Large intestine (tissue), 12 donors: ENCODE measurements at places on chromosomes 5 and 9. TPM values are rescaled to one million over a fixed set of nuclear protein-coding genes. Genes with fewer than 3 reads are reported as not detected.

The NELFB gene
- 45.9 TPM for polyA plus RNA-seq

The PLPPR1 gene
- 0.87 TPM for polyA plus RNA-seq

The PCDHB4 gene
- polyA plus RNA-seq: 1.6 TPM

The TCF7 gene
- polyA plus RNA-seq: 9.7 TPM

The GAPT gene
- 0.57 TPM for polyA plus RNA-seq

The TLR4 gene
- 6.2 TPM for polyA plus RNA-seq

The ANGPTL2 gene
- polyA plus RNA-seq: 15.5 TPM

The MYMK gene
- polyA plus RNA-seq: 0.13 TPM

The PDLIM4 gene
- 17.9 TPM for polyA plus RNA-seq

GRCh38 chr5:160398806-160399205 is 1.0 kb downstream of the FAM200C start:
- no peak overlapping the region for H3K27ac ChIP-seq
- no peak for DNase-seq
- no peaks in the 10 kb centered on the region for H3K27me3 ChIP-seq
- H3K36me3 ChIP-seq: peaks cover 16% of the 10 kb centered on the region
- H3K4me3 ChIP-seq: peak overlapping the region; percentile 71
- H3K4me1 ChIP-seq: no peaks in the 10 kb centered on the region

GRCh38 chr5:151238303-151238741 is 14.4 kb upstream of the CCDC69 start:
- H3K4me1 ChIP-seq: peaks cover 9% of the 10 kb centered on the region
- H3K4me3 ChIP-seq: no peak overlapping the region
- no peak overlapping the region for H3K27ac ChIP-seq

DNA sequence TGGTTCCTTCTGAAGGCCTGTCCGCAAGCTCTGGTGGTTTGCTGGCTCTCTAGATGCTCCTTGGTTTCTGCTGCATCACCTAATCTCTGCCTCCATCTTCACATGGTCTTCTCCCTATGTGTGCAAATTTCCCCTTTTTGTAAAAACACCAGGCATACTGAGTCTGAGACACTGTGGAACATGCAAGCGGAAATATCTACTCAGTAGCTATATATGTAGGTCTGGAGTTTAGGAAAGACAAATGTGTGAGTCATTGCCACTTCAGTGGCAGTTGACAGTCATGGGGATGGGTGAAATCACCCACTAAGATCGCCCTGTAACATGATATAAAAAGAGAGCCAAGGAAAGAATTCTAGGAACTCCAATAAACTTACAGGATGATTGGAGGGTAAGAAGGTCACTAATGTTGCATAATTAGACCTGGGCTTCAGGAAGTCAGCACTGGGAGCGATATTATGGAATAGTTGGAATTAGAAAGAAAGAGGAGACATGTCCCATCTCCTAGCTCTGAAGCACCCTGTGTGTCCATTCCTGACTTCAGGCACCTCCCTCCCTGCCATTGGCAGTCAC is 22.7 kb upstream of the UBLCP1 start:
- H3K36me3 ChIP-seq: no peaks in the 10 kb centered on the region
- H3K27me3 ChIP-seq: peaks cover 4% of the 10 kb centered on the region

- no peak for DNase-seq
- no peaks in the 10 kb centered on the region for H3K36me3 ChIP-seq
- no peak overlapping the region for H3K4me3 ChIP-seq
- H3K4me1 ChIP-seq: no peaks in the 10 kb centered on the region
- H3K27ac ChIP-seq: no peak overlapping the region
Measured at GRCh38 chr9:114754581-114754980, 51.3 kb downstream of the TNFSF15 start.

DNA sequence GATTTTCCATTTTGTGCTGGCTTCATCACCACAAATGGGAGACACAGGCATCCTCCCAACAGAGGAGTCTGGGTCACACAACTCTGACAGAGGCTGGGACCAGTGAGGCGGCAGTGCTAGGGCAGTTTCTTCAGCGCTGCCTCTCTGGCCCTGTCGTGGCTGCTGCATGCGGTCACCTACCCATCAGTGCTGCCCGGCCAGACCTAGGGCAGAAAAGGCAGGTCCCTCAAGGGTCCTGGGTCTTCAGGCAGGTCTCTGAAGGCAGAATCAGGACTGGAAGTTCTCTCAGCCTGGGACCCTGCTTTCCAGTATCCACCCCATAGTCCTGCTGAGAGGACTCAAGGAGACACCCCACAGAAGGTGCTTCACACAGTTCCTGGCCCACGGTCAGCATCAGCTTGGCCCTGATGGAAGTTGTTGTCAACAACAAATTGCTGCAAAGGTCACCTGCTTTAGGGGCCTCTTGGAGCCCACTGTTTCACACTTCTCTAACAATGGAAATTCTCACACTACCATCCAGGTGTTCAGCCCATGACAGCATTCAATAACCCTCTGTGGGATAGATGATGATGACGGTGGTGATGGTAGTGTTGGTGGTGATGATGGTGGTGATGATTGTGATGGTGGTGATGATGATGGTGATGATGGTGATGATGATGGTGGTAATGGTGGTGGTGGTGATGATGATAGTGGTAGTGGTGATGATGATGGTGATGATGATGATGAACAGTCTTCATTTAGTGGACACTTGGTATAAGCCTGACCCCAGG is 146.4 kb upstream of the PPP1R26 start:
- no peaks in the 10 kb centered on the region for H3K27me3 ChIP-seq
- H3K27ac ChIP-seq: no peak overlapping the region
- no peak overlapping the region for H3K4me3 ChIP-seq
- H3K36me3 ChIP-seq: no peaks in the 10 kb centered on the region

- no peaks in the 10 kb centered on the region for H3K36me3 ChIP-seq
- DNase-seq: no peak
- H3K27ac ChIP-seq: no peak overlapping the region
- H3K4me1 ChIP-seq: no peaks in the 10 kb centered on the region
- no peak overlapping the region for H3K4me3 ChIP-seq
Measured at GRCh38 chr5:16965581-16965980, 29.5 kb upstream of the MYO10 start.

DNA sequence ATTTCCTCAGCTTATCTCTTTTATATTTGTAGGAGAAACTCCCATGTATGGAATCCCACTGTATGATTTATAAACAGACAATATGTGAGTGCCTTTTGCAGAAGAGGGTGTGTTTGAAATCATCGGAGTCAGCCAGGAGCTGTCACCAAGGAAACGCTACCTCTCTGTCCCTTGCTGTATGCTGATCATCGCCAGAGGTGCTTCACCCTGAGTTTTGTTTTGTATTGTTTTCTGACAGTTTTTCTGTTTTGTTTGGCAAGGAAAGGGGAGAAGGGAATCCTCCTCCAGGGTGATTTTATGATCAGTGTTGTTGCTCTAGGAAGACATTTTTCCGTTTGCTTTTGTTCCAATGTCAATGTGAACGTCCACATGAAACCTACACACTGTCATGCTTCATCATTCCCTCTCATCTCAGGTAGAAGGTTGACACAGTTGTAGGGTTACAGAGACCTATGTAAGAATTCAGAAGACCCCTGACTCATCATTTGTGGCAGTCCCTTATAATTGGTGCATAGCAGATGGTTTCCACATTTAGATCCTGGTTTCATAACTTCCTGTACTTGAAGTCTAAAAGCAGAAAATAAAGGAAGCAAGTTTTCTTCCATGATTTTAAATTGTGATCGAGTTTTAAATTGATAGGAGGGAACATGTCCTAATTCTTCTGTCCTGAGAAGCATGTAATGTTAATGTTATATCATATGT is 18.0 kb upstream of the CTSL start:
- H3K27ac ChIP-seq: no peak overlapping the region
- DNase-seq: no peak
- peaks cover 19% of the 10 kb centered on the region for H3K36me3 ChIP-seq
- H3K4me3 ChIP-seq: no peak overlapping the region
- H3K4me1 ChIP-seq: peaks cover 28% of the 10 kb centered on the region

DNA sequence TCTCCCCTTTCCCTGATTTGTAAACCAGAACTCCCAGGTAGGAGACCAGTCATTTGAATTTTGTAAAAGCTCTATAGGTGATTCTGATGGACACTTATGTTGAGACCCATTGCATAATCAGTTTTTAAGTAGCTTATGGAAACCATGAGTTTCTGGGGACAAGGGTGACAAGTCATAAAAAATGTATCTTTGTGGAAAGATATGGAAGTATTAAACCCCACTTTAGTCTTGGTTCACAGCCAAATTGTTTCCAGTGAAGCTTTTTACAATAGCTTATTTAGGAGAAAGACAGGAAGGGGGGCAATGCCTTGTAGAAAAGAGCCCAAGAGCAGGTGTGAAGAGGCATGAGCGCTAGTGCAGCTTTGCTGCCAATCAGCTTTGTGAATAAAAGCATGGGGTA is 453 bp upstream of the CCL28 start:
- H3K27ac ChIP-seq: no peak overlapping the region
- no peak overlapping the region for H3K4me3 ChIP-seq
- H3K4me1 ChIP-seq: peaks cover 10% of the 10 kb centered on the region

- no peak overlapping the region for H3K27ac ChIP-seq
- H3K4me3 ChIP-seq: no peak overlapping the region
- DNase-seq: no peak
- peaks cover 22% of the 10 kb centered on the region for H3K4me1 ChIP-seq
- no peaks in the 10 kb centered on the region for H3K27me3 ChIP-seq
Measured at GRCh38 chr5:132283423-132284043, 10.7 kb upstream of the SLC22A4 start.

- no peaks in the 10 kb centered on the region for H3K36me3 ChIP-seq
- no peak overlapping the region for H3K27ac ChIP-seq
- no peak for DNase-seq
- H3K4me3 ChIP-seq: peak overlapping the region; percentile 41
- H3K4me1 ChIP-seq: peaks cover 5% of the 10 kb centered on the region
Measured at GRCh38 chr5:159097784-159098602, 1.7 kb downstream of the EBF1 start.

GRCh38 chr9:129320575-129321285 is 142.7 kb upstream of the IER5L start:
- H3K27me3 ChIP-seq: no peaks in the 10 kb centered on the region
- peak overlapping the region; percentile 37 for H3K4me3 ChIP-seq
- peaks cover 27% of the 10 kb centered on the region for H3K4me1 ChIP-seq
- peak overlapping the region; percentile 70 for H3K27ac ChIP-seq
- peak; percentile 73 for DNase-seq

DNA sequence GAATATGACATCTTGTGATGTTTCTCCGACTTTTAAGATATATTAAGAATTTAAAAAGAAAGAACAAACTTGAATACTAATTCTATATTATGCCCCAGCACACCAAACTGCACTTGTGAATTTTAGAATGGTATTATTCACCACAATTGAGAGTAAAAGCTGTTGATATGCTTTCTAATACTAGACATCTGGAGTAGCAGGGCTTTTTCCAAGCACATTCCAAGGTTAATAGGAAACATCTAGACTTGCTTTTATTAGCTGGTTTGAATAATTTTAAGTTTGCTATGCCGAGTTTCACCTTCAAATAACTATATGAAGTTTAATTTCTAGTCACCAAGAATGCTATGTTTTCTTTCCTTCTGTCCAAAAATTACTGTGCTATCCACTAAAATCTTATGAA is 13.5 kb downstream of the NREP start:
- no peak overlapping the region for H3K27ac ChIP-seq
- no peak overlapping the region for H3K4me3 ChIP-seq
- DNase-seq: no peak
- H3K27me3 ChIP-seq: no peaks in the 10 kb centered on the region

GRCh38 chr5:66741394-66741793 is 145.2 kb downstream of the MAST4 start:
- H3K27ac ChIP-seq: no peak overlapping the region
- no peak overlapping the region for H3K4me3 ChIP-seq
- no peak for DNase-seq

GRCh38 chr5:56480705-56481427 is 247.7 kb upstream of the ANKRD55 start:
- peaks cover 23% of the 10 kb centered on the region for H3K4me1 ChIP-seq
- peak; percentile 75 for DNase-seq
- no peaks in the 10 kb centered on the region for H3K36me3 ChIP-seq
- peak overlapping the region; percentile 68 for H3K27ac ChIP-seq
- H3K4me3 ChIP-seq: peak overlapping the region; percentile 60

GRCh38 chr9:80875947-80876346 is 813.4 kb downstream of the TLE1 start:
- no peak for DNase-seq
- no peaks in the 10 kb centered on the region for H3K4me1 ChIP-seq
- no peak overlapping the region for H3K4me3 ChIP-seq
- H3K27me3 ChIP-seq: no peaks in the 10 kb centered on the region

GRCh38 chr5:149089796-149090195 is 26.9 kb upstream of the SH3TC2 start:
- no peak overlapping the region for H3K4me3 ChIP-seq
- H3K27ac ChIP-seq: no peak overlapping the region
- DNase-seq: no peak
- H3K4me1 ChIP-seq: no peaks in the 10 kb centered on the region
- H3K36me3 ChIP-seq: no peaks in the 10 kb centered on the region

DNA sequence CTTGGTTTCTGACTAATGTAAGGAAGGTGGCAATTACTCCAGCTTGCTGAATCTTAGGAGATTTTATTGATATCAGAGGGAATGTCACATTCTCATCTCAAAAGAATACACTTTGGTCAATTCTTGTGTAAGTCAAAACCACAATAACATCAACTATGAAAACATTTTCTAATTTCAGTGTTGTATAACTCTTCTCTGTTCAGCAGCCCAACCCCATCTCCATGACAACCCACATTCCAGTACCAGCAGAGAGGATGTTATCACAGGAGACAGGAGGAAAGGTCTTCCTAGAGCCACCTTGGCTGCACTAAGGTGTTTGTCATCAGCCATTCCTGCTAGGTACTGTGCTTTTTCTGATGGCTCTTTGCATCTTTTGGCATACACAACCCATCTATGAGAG is 529.1 kb upstream of the BRINP1 start:
- H3K4me3 ChIP-seq: no peak overlapping the region
- H3K27me3 ChIP-seq: no peaks in the 10 kb centered on the region
- no peak overlapping the region for H3K27ac ChIP-seq
- no peaks in the 10 kb centered on the region for H3K4me1 ChIP-seq

- no peak overlapping the region for H3K27ac ChIP-seq
- no peaks in the 10 kb centered on the region for H3K36me3 ChIP-seq
Measured at GRCh38 chr5:123450640-123451039, 27.4 kb upstream of the CEP120 start.

DNA sequence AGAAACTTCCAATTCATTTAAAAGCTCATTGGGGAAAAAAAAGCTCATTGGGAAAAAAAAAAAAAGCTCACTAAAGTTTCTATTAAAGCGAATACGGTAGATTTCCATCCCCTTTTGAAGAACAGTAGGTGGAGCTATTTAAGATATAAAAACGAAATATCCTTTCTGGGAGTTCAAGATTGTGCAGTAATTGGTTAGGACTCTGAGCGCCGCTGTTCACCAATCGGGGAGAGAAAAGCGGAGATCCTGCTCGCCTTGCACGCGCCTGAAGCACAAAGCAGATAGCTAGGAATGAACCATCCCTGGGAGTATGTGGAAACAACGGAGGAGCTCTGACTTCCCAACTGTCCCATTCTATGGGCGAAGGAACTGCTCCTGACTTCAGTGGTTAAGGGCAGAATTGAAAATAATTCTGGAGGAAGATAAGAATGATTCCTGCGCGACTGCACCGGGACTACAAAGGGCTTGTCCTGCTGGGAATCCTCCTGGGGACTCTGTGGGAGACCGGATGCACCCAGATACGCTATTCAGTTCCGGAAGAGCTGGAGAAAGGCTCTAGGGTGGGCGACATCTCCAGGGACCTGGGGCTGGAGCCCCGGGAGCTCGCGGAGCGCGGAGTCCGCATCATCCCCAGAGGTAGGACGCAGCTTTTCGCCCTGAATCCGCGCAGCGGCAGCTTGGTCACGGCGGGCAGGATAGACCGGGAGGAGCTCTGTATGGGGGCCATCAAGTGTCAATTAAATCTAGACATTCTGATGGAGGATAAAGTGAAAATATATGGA is at the start of gene PCDHGA12:
PCDHGA12 (plus strand) TSS at position 176 of the 782 bp plus-strand sequence; CDS start at position 429, 253 bp downstream.
- no peaks in the 10 kb centered on the region for H3K4me1 ChIP-seq
- peaks cover 50% of the 10 kb centered on the region for H3K27me3 ChIP-seq
- no peak for DNase-seq
- H3K27ac ChIP-seq: no peak within 1 kb of the TSS
- H3K36me3 ChIP-seq: no peaks in the 10 kb centered on the region
